ENCODE measurements at places on chromosomes 3 and 15.

- no peak for DNase-seq
Measured at GRCh38 chr15:39774688-39775267, 7.9 kb downstream of the FSIP1 start.

- no peak for DNase-seq
Measured at GRCh38 chr3:22122567-22122966, 371.6 kb upstream of the ZNF385D start.

- no peak for DNase-seq
Measured at GRCh38 chr3:129613367-129613740, 6.9 kb upstream of the PLXND1 start.

DNA sequence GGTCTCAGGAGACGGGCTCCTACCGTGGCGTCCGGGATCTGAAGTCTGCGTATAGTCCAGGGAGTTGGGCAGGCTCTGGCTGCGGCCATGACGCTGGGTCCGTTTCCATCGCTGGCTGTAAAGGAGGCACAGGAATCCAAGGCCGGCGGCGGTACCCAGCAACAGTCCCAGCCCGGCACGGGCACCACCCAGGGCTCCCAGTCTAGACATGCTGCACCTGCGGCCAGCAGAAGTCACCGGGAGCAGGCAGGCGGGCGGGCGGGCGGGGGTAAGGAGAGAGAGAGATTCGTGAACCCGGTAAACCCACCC is 526 bp downstream of the RMDN3 start:
- DNase-seq, result no peak

GRCh38 chr15:48565560-48566482 is 79.7 kb downstream of the FBN1 start:
- peak; percentile 97 for DNase-seq

- DNase-seq, result no peak
Measured at GRCh38 chr3:26105261-26105660, 315.4 kb downstream of the OXSM start.

DNA sequence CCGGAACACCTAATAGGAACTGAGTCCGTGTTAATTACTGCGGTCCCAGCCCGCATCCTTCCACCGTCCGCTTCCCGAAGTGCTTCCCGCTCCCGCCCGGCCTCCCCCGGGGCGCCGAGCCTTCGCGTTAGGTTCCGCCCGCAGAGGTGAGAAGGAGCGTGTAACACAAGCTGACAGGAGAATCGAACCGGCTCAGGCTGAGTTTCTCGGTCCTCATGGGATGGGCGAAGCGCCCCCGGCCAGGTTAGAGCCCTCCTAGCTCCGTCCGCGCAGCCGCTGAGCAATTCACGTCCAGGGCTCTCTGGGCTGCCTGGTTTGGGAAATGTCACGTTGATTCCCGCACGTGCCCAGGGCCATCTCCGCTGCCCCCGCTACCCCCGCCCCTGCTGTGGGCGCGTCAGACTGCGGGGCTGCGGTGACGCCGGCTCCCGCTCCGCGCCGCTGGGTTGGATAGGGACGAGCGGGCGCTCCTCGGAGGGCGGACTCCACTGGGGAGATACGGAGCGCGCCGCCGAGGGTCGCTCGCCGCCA is 954 bp downstream of the CLDN11 start:
- peak; percentile 45 for DNase-seq

GRCh38 chr15:40303576-40303975 is 4.2 kb downstream of the PLCB2 start:
- DNase-seq, result no peak

- DNase-seq, result no peak
Measured at GRCh38 chr3:141773676-141774075, 10.5 kb downstream of the GRK7 start.

DNA sequence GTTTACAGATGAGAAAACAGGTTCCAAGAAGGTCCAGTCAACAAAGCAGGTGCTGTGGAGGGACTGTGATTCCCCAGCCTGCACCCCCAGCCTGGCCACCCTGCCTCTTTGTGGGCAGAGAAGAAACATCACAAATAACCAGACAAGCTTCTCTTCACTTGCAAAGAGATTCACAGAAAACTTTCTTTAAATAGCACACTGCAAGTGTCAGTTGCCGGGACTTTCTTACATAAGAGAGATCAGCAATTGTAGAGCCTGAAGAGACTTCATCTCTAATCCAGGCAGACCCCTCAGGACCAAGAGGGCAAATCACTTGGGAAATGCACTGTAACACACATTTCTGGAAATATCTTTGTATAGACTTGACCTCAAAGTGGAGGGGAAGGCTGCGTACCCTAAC is 207.9 kb upstream of the CHRNA7 start:
- no peak for DNase-seq

DNA sequence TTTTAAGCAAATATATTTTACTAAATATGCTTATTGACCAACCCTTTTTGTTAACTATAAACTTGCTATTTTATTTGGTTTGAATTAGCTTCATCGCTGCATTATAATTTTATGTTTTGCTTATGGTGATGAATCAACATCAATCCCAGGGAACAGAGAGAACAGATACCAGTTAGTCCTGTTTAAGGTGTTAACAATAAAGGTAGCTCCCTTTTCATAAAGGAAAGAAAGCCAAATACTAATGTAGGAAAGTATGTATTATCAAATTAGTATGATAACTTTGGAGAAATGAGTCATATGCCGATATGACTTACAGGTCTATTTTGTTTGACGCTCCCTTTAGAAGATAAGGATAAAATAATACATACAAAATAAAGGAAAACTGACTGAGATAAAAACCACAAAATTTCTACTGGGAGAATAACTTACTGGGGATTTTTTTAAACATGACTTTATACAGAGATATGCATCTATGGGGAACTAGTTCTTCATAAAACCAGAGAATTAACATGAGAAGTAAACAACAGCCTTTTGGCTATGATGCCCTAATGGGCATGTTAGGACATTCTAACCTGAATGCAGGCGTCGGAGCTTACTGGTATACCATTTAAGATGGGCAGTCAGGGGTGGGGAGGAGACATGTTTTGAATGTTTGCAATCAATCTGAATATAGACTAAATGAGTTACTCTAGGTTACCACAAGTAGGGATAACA is 4.5 kb downstream of the OR5K2 start:
- no peak for DNase-seq

GRCh38 chr3:29333576-29333975 is 52.7 kb downstream of the RBMS3 start:
- DNase-seq, result peak; percentile 62

DNA sequence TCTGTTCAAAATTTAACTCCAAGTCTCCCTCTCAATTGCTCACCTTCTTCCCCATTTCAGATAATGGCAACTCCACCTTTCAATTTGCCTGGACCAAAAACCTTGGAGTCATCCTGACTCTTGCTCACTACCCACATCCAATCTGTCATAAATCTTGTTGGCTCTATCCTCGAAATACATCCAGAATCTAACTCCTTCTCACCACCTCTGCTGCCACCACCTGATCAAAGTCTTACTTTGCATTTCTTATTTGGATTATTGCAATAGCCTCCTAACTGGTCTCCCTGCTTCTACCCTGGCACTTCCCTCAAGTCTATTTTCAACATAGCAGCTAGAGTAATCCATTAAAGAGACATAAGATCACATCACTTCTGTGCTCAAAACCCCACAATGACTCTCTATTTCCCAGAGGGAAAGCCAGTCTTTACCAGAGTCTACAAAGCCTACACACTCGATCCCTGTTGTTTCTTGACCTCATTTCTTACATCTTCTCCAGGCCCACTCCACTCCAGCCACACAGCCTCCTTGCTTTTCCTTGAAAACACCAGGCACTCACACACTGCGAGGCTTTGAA is 86.6 kb downstream of the GPR156 start:
- DNase-seq, result peak; percentile 51

DNA sequence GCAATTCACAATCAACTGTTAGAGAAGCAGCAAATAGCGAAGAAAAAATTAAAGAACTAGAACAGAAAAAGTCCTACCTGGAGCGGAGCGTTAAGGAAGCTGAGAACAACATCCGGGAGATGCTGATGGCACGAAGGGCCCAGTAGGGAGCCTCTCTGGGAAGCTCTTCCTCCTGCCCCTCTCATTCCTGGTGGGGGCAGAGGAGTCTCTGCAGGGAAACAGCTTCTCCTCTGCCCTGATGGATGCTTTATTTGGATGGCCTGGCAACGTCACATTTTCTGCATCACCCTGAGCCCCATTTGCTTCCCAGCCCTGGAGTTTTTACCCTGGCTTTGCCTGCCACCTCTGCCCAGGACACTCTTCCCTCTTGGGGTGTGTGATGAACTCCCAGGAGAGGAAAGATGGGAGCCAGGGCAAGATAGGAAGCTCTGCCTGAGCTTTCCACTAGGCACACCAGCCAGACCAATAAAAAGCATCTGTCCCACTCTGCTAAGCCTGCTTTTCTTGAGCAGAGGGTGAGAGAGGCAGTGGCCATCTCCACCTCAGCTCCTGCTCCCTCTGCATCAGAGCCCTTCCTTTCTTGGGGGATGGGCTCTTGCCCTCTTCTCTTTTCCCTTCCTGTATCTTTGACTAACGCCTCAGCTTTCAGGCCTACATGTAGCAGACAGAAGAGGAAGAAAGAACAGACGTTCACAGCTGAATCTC is 39.4 kb downstream of the PPARG start:
- no peak for DNase-seq

GRCh38 chr3:169657351-169658124 is 6.0 kb downstream of the MECOM start:
- DNase-seq, result no peak

GRCh38 chr3:170426240-170426797 is 7.7 kb downstream of the CLDN11 start:
- DNase-seq, result no peak

DNA sequence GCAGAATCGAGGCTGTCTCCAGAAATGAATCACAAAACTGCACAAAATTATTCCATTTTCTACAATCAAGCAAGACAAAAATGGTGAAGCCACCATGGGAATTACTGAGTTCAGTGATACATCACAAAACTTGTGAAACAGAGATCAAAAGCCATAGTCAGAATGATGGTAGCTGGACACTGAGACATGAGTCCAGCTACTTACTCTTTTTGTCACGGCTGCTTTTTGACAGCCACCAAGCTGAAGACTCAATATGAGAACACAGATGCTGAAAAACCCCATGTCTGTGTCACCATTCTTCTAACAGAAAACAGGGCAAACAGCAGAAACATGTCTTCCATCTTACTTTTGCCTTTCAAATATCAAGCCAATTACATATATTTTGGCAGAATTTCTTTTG is 237.6 kb downstream of the LPP start:
- DNase-seq, result no peak

DNA sequence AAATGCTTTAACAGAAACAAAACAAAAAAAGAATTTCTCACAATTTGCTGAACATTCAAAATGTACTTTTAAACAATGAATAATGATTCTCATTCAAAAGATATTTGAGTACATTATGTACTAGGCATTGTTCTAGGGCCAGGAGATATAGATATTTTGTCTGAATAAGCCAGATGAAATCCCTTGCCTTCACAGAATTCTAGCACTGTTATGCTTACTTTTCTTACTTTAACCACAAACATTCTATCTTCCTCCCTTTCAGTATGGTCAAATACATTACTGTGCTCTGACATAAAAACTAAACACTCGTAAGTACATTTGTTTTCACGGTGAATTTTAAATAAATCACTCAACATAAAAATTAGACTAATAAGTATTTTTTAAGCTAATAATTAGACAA is 116.7 kb downstream of the ADAM10 start:
- DNase-seq, result peak; percentile 33

- DNase-seq, result no peak
Measured at GRCh38 chr15:80399508-80399907, 4.7 kb upstream of the ARNT2 start.

GRCh38 chr3:14077310-14077709 is 47.4 kb downstream of the CHCHD4 start:
- no peak for DNase-seq

DNA sequence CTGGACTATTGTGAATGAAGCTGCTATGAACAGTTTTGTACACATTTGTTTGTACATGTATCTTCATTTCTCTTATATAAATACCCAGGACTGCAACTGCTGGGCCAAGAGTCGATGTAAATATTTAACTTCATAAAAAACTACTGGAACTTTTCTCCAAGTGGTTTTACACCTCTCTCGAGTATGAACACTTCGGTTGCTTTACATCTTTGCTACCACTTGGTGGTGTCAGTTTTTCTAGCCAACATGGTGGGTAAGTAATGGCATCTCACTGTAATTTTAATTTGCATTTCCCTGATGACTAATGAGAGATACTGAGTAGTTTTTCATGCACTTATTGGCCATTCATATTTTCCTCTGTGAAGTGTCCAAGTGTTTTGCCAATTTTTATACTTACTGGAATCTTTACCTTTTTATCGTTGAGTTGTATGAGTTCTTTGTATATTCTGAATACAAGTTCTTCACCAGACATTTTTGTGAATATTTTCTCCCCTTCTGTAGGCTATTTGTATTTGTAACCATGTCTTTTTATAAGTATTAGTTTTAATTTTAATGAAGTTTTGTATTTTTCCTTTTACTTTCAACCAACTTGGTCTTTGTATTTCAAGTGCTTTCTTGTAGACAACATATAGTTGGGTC is 44.4 kb downstream of the PCOLCE2 start:
- peak; percentile 48 for DNase-seq

DNA sequence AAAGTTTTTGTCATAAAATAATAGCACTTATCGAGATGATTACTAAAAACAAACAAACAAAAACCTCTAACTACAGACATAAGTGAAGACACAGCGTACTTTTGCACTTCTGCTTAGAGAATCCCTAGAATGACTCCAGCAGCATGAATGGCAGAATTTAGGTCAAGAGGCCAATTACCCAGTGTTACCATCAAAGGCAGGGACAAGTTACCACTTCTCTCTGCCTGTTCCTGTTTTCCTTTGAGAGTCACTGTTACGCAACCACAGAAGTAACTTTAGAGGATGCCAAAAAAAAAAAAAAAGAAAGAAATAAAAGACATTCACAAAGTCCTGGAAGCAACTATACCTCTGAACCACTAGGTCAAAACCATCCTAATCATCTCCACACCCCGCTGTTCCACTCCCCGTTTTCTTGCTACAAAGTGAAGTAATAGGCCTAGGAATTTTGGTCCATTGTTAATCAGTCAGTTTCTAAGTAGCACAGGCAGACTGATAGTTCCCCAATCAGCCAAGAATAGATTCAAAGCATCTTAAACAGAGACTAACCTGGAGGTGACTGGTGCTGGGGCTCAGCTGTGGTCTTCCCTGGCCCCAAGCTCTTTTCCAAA is 41.9 kb downstream of the FMN1 start:
- no peak for DNase-seq

GRCh38 chr3:113124256-113124830 is 87.0 kb upstream of the BOC start:
- no peak for DNase-seq

DNA sequence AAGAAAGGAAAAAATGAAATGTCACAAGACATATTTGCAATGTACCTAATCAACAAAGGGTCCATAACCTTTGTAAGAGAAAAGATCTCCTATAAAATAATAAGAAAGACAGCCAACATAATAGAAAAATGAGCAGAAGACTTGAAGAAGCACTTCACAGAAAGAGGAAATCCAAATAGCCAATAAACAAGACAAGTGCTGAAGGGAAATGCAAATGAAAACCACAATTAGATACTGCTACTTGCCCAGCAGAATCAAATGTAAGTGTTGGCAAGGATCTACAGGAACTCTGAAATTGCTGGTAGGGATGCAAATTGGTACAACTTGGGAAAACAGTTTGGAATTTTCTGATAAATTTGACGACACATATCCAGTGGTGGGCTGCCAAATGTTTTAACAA is 15.1 kb upstream of the TOPAZ1 start:
- DNase-seq, result no peak

Measured in fibroblast of skin of scalp (primary cell).